ENCODE measurements at places on chromosomes 13 and 19.

- no peak for DNase-seq
Observed at GRCh38 chr13:47846886-47847285, 154.2 kb downstream of the SUCLA2 start.

GRCh38 chr13:35475960-35476943 lies at the start of gene MAB21L1:
Gene MAB21L1 (minus strand): TSS chr13:35476689. CDS start chr13:35476138, 551 bp downstream.
- peak; percentile 54 for DNase-seq

GRCh38 chr13:100212904-100213553 lies 124.1 kb downstream of the PCCA start:
- no peak for DNase-seq

DNA sequence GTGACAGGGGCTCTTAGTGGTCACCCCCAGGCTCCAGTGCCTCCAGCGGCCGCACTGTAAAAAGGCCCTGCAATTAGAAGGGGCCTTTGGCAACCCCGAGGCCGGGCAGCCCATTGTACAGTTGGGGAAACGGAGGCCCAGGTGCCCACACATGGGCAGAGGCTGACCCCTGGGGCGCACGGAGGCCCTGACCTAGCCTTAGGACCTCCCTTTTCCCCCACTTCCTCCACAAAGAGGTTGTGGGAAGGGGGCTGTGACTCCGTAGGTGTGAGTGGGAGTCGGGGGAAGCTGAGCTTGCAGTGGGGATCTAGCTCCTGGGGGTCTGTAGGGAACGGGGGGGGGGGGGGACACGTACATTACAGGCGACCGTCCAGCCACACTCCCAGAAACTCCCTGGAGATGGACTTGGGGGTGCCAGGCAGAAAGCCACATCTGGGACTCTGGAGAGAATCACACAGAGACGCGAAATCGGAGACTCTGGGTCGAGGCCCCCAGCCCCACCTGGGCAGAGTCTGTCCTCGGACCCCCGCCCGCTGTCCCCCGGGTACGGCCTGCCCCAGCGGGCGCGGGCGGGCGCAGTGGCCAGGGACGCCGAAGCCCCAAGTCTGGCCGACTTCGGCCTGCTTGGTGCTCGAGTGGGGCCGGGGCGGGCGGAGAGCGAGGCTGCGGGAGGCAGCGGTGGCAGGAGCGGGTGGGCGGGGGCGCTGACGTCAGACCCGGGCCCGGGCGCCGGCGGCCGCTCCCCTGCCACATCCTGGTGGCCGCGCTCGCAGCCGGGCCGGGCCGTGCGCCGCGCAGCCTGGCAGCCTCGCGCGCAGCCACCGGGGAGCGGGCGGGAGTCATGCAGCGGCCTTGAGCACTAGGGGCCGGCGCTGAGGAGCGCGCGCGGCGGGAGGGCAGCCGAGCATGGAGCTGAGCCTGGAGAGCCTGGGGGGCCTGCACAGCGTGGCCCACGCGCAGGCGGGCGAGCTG lies at the start of gene ONECUT3:
ONECUT3 (plus strand) TSS at position 750 of the 972 bp plus-strand sequence; CDS start at position 907, 157 bp downstream.
- no peak for DNase-seq

DNA sequence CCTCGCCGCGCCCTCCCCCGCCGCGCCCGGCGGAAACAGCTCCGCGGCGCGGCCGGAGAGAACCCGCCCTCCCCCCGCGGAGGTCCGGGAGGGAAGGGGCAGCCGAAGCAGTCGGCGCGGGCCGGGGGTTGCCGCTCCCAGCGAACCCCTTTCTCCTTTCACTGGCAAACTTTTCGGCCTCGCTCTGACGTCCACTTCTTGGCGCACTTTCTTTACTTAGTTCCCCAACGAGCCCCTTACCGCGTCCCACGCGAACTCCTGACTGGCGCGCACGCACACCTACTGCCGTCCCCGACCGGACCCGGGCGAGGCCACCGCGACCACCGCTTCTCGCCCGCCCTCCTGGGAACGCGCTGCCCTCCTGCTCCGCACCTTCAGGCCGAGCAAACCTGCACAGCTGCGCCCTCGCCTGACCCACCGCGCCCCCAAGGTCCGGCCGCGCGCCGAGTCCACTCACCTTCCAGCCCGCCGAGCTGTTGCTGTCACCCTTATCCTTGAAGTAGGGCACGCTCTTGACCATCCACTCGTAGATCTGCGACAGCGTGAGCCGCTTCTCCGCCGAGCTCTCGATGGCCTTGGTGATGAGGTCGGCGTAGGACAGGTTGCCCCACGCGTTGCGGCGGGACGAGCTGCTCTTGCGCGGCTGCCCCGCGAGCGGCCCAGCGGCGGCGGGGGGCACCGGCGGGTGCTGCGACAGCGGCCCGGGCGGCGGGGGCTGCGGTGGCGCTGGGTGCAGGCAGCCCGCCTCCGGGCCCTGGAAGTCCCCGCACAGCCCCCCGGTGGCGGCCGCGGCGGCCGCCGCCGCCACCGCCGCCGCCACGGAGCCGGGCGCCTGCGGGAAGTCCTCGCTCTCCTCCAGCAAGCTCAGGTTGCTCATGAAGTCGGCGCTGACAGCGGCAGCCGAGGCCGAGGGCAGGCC lies 1.1 kb downstream of the FOXO1 start:
- no peak for DNase-seq

DNA sequence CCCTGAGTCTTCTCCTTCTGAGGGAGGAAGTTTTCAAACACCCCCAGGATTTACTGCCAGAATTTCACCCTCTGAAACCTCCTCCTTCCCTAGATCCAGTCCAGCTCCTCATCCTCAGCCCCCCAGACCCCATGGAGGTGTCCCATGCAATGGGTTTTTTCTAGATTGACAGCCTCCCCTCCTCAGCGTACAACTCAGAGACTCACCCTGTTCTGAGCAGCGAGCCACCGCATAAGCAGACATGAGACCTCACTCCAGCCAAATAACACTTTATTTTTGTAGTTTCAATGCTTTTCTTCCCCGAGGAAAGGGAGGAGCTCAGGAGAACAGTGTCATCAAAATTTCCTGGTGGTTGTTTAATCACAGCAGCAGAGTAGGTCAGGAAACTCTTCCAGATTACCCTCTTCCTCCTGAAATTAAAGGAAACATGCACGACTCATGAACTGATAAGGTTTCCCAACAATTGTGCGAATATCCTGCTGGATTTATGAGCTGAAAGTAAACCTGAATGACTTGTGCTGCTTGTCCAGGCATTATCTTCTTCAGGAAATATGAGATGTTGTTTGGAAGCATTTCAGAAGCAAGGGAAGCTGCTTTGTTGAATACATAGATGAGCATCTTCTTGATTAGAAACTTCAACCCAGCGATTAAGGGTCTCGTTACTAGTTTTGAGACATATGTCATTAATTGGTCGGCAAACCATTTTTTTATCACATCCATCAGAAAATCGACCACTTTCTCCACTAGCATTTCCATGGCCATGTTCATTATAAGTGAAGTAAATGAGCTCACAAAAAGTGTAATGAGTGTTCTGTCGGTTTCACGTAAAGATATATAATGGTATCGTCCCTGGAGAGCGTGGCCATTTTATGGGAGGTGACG lies 36.2 kb downstream of the ERICH4 start:
- no peak for DNase-seq

GRCh38 chr13:48851707-48852106 lies 124.0 kb upstream of the FNDC3A start:
- DNase-seq = no peak

GRCh38 chr19:590396-590745 lies 690 bp downstream of the HCN2 start:
- DNase-seq = peak; percentile 30

DNA sequence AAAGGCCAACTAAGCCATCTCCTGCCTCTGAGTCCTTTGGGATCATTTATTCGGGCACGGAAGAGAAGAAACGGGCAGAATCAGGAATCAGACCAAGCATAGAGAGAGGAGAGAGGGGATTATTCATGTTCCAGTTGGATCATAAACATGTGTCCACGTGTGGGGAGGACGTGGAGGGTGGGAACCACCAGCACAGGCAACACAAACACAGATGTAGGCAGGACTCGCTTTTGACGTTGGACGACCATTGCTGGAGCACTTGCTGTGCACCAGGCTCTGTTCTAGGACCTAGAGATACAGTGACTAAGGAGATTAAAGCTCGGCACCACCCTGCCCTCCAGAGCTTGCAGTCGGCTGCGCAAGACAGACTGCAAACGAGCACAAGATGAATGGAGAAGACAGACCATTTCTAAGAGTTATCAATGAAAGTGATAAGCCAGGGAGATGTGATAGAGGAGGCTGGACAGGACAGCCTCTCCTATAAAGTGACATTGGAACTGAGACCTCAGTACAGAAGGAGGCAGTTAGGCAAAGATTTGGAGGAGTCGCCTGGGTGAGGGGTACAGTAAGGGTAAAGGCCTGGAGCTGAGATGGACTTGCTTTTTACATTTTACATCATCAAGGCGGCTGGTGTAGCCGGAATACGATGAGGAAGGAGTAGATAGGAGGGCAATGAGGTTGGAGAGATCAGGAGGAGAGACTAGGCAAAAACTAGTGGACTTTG lies 716 bp downstream of the SH2D3A start:
- DNase-seq = no peak

DNA sequence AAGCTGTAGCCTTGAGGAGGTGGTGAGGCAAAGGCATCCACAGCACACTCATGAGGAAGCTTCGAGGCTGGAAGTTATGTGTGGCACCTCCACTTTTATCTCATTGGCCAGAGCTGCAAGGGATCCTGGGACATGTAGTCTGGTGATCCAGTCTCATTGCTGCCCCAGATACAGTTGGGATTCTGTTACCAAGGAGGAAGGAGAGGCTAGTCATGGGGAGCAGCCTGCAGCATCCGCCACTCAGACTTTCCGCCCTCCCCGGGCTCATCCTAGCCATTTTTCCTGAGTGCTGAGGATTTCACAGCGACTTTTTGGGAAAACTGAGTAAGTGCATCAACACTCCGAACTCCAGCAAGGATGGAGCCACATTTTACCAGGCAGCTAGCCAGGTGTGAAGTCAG lies 74.4 kb downstream of the DPF1 start:
- DNase-seq = no peak

DNA sequence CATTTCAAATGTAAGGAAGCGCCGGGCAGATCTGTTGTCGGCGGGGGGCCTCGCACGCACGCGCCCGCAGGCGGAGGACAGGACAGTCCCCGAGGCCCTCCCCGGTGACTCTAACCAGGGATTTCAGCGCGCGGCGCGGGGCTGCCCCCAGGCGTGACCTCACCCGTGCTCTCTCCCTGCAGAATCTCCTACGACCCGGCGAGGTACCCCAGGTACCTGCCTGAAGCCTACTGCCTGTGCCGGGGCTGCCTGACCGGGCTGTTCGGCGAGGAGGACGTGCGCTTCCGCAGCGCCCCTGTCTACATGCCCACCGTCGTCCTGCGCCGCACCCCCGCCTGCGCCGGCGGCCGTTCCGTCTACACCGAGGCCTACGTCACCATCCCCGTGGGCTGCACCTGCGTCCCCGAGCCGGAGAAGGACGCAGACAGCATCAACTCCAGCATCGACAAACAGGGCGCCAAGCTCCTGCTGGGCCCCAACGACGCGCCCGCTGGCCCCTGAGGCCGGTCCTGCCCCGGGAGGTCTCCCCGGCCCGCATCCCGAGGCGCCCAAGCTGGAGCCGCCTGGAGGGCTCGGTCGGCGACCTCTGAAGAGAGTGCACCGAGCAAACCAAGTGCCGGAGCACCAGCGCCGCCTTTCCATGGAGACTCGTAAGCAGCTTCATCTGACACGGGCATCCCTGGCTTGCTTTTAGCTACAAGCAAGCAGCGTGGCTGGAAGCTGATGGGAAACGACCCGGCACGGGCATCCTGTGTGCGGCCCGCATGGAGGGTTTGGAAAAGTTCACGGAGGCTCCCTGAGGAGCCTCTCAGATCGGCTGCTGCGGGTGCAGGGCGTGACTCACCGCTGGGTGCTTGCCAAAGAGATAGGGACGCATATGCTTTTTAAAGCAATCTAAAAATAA lies 18.2 kb downstream of the IL17D start:
- peak; percentile 58 for DNase-seq

DNA sequence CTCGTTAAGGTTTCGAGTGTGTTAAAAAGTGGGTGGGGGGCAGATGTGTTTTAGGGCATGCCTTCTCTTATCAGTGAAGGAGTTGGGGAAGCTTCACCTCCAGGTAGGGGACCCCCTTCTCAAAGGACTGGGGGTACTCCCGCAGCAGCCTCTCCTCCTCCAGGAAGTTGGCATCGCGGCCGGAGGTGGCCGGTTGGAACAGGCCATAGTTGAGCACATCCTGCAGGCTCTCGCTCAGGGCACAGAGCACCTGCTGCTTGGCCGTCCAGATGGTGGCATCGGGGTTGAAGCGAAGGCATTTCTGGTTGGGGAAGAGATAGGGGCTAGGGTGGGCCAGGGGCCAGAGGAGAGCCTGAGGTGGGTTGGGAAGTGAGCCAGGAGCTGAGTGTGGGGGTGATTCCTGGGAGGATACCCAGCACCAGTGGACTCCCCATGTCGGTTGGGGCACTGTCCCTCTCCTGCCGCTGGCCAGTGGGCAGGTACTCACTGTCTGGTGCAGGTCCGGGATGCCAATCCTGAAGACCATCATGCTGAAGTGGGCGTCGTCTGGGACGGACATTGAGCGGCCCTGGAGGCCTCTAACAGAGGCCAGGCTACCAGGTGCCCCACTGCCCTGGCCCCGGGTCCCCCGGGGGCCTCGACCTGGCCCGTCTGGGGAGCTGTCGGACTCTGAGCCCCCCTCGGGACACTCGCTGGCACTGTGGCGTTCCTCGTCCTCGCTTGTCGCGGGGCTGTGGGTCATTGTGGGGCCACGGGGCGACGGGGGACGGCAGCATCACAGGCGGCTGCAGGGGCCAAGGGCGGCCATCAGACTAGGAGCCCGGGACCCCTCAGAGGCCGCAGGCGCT lies 3.2 kb downstream of the SHANK1 start:
- DNase-seq = no peak

GRCh38 chr13:33487575-33488243 lies 202.2 kb upstream of the STARD13 start:
- DNase-seq = peak; percentile 16

DNA sequence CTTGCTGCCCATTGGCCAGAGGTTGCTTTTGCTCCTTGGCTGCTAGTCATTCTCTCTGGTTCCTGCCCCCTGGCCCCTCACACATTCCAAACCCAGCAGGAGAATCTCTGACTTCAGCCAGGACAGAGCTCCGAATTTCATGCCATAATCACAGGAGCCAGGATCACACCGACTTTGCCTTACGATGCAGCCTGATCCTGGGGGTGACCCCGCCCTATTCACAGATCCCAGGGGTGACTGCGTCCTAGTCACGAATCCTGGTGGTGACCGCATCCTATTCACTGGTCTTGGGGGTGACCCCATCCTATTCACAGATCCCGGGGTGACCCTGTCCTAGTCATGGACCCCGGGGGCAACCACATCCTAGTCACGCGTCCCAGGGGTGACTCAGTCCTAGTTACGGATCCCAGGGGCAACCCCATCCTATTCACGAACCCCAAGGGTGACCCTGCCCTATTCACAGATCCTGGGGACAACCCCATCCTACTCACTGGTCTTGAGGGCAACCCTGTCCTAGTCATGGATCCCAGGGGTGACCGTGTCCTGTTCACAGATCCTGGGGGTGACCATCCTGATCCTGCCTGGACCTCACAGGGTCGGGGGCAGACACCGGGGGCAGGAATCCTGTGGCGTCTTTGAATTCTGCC lies 7.4 kb upstream of the TEX29 start:
- DNase-seq = no peak

DNA sequence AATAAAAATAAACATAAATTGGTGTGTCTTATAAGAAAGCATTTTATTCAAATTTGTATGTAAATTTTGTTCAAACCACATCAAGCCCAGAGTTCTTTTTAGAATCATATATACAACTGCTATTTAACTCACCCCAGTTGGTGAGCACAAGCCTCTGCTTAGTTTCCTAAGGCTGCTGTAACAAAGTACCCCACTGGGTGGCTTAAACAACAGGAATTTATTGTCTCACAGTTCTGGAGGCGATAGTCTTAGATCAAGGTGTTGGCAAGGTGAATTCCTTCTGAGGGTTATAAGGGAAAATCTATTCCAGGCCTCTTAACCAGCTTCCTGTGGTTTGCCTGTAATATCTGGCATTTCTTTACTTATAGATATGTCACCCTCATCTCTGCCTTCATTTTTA lies 1133.5 kb downstream of the OLFM4 start:
- no peak for DNase-seq
